Naive thymus-derived CD8-positive, alpha-beta T cell (primary cell): ENCODE measurements at places on chromosomes 7 and 10.

DNA sequence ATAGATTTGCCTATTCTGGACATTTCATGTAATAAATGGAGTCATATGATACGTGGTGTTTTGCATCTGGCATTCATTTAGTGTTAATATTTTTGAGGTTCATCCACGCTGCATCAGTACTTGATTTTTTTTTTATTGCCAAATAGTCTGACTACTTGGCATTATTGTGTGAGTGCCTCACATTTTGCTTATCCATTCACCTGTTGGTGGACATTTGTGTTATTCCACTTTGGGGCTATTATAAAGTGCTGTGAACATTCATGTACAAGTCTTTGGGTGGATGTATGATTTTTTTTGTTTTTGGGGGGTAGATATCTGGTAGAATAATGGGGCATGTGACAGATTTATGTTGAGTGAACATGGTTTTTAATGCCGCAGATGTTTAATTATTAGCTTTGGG is 19.7 kb downstream of the CUL1 start:
- DNase-seq: no peak

GRCh38 chr10:1824928-1825327 is 87.6 kb upstream of the ADARB2 start:
- no peak for DNase-seq

DNA sequence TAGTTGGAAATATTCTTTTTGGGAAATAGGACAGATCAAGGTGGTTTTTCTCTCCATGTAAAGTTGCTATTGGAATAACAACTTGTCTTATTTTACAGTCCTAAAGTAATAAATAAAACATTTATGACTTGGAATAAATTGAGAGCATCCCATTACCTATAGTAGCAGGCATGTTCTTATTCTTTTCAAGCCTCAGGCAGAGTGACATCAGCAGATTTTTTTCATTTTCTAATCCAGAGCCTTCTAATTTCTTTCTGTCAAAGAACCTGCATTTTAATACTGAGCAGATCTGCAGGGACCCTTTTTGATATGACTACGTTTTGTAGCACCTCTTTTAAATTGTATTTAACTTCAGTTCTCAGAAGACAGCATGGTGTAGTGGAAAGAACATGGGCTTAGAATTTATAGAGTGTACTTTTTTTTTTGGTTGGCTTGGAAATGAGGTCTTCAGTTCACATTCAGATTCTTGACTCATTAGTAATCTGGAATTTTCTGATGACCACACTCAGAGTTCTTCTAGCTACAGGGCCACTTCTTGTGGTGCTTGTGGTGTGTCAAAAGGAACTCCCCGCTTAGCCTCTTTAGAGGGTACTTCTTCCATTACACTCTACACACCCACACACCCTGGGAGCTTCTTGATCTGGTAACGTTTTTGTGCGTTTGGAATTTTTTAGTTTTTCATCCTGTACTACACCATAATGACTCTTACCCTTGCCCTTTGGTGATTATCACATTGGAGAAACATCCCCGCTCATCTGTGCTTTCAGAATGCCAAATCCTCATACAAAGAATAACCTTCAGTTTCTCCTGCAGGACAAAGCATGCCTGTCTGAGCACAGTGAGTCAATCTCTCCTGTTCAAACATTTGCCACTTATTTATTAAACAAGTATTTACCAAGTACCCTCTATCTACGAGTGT is 34.6 kb downstream of the AGK start:
- DNase-seq: no peak

DNA sequence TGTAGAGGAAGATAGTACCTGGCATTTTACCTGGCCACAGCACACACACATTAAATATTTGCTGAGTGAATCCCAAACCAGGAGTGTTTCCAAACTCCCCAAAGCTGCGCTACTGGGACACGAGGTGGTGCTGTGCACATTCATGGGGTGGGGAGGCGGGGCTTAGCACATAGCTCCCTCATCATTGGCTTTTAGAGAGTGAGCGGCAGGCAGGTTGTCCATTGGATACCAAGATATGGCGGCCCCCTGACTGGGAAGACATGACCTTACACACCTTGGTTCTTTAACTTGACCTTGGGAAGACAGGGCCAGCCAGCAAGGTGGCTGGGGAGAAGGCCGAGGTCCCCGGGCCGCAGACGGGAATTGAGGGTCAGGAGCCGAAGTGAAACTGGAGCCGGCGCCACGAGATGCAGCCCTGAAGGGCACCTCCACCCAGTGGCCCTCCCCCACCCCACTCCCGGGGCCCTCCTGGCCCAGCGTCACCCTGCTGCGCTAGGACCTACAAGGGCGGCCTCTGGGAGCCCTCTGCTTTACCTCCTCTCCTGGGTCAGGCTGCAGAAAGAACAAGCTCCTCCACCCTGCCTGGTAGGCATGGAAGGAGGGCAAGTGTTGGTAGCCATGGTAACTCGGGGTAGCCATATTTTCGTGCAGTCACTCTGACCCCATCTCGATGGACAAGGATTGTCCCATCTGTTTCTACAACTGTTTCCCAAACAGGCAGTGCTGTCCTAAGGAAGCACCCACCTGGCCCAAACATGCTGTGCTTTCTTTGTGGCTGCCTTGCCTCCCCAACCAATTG is 24.0 kb downstream of the TMEM176A start:
- DNase-seq: no peak

DNA sequence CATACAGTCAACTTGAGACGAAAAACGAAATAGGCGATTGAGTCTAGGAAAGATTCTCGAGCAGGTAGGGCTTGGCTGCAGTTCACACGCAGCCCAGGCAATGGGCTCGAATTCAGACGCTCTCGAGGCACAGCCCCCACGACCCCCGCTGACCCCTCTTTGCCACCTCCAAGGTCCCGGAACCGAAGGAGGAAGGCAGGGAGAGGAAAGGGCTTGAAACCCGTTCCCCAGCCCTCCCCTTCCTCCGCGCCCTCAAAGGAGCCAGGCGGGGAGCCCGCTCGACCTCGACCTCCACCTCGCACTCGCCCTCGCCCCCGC is 441 bp downstream of the CCDC186 start:
- no peak for DNase-seq

- DNase-seq: no peak
Observed at GRCh38 chr10:71999360-72000072, 35.3 kb downstream of the CHST3 start.

DNA sequence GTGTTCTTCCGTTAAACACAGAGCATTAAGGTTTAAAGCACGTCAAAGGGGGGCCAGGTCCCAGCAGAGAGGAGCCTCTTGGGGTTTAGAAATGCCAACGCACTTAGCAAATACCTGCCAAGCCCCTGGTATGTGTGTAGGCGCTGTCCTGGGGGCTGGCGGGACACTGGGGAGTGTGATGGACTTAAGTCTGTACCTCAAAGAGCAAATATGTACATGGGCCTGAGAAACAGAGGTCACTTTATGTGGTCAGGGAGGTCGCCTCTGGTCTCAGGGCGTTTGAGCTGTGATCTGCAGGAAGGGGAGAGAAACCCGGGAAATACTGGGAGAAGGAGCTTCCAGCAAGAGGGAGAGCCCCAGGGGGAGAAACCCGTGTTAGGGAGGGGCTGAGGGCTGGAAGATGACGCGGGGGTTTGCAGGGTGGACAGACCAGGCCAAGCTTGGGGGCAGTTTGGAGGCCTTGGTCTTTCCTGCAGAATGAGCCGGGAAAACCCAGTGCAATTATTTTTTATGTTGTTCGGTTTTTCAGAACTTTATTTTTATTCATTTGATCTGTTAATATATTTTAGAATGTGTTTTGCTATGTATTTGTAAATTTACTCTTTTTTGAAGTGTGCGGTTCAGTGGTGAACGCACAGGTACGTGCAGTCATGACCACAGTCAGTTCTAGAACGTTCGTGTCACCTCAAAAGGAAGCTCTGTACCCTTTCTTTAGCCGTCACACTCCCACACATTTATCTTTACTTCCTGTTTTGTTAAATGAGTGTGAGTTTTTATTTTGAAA is 441.4 kb upstream of the FOXK1 start:
- no peak for DNase-seq

- DNase-seq: no peak
Observed at GRCh38 chr10:35017608-35018007, 72.5 kb downstream of the CUL2 start.

DNA sequence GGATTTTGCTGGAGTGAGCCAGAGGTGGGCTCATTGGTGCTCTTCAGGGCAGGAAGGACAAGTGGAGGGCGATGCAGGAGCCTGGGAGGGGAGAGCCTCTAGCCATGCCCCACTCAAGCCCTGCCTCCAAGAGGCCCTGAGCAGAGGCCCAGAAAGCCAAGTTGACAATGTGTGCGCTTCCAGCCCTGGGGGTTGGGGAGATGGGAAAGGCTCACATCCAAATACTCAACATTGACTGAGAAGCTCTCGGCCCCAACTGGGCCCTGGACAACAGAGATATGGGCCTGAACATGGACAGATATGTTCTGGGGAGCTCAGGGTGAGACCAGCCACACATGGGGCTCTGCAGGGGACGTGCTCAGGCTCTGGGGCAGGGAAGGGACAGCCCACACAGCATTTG is 39.0 kb downstream of the FRMPD2 start:
- no peak for DNase-seq

DNA sequence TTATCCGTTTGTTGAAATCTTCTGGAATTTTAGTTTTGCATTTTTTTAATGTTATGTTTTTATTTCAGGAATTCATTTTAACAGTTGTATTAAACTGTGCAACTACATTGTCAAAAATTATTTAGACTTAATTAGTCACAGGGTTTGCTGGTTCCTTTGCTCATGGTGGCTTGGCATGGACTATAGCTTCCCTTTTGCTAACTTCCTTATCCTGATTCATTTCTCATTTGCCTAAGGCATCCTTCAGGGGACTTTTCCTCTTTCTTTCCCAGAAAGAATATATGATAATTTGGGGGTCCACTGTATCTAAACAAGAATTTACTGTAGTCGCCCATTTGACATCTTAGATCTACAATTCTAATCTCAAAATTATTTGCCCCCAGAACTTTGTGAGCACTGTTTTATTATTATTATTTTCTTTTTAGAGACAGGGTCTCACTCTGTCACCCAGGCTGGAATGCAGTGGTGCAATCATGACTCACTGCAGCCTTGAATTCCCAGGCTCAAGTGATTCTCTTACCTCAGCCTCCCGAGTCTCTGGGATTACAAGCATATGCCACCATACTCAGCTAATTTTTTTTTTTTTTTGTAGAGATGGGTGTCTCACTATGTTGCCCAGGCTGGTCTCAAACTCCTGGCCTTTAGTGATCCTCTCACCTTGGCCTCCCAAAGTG is 13.9 kb downstream of the FIGNL1 start:
- no peak for DNase-seq

GRCh38 chr7:47678641-47679380 is 96.9 kb upstream of the TNS3 start:
- DNase-seq: no peak

- DNase-seq: no peak
Observed at GRCh38 chr7:11415101-11415500, 416.9 kb downstream of the THSD7A start.

- DNase-seq: no peak
Observed at GRCh38 chr7:71173955-71174354, 42.0 kb downstream of the GALNT17 start.

- no peak for DNase-seq
Observed at GRCh38 chr10:24311888-24312287, 103.0 kb downstream of the KIAA1217 start.

DNA sequence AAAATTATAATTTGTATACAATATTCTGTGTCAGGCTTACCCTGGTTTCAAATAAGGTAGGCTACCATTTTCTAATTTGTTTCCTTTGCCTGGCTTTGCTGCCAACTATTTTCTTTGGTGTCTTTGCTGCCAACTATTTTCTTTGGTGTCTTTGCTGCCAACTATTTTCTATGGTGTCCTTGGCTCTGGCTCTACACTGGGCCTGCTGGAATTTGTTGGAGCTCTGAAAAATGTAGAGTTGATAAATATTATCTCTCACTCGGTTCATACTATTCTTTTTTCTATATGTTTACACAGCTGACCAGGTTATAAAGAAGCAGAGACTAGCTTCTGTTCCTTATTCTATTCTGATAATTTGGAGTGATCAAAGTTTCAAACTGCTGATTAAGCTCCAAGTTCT is 768.0 kb upstream of the PHF14 start:
- no peak for DNase-seq

- no peak for DNase-seq
Observed at GRCh38 chr10:98158576-98158975, 24.1 kb downstream of the R3HCC1L start.

- DNase-seq: no peak
Observed at GRCh38 chr10:97827702-97828291, 21.8 kb upstream of the GOLGA7B start.
